SJCRH30 (cell line): ENCODE measurements at places on chromosomes 7 and 10. TPM values are rescaled to one million over a fixed set of nuclear protein-coding genes. Genes with fewer than 3 reads are reported as not detected.

- DNase-seq = peak; percentile 83
These were observed 52.6 kb upstream of the FAM180A start for GRCh38 chr7:135801045-135801693.

DNA sequence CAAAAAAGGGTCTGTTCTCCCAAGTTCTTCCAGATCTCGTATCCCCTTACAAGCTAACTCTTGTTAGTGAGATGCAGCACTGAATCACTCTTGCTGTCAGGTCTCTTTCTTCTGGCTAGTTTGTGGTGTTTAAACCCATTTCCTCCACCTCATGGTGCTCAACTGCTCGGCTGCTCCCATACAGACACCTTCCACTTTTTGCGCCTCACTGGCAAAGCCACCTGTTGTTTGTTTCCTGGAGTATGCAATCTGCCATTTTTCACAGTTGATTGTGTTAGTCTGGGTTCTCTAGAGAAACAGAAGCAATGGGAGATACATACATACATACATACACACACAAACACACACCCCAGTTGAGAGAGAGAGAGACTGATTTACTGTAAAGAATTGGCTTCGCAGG lies 124.4 kb upstream of the SP8 start:
- DNase-seq = no peak

DNA sequence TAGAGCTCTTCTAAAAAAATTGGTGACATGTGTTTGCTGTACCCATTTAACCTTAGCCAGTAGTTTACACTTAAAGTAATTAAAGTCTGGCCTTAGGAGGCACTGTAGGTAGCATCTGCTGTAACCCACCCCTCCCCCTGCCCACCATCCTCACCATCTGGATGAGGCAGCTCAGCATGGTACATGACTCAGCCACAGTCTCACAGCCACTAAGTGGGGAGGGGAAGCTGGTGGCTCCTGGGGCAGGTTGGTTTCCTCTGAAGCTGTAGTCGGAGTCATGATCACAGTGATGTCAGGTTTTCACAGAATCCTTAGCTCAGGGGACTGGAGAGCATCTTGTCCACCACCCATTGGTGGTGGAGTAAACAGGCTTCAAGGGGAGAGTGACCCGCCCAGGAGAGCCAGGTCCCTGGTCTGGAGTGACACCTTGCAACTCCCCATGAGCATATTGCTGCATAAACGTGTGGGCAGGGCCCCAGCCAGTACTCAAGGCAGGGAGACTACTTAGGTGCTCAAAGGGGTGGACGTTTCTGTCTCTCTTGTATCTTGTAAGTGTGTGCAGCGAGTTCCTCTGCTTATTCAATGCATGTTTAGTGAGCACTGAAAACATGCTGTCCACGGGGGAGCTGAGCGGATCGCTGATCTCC lies 125.9 kb downstream of the GRK5 start:
- no peak for DNase-seq

DNA sequence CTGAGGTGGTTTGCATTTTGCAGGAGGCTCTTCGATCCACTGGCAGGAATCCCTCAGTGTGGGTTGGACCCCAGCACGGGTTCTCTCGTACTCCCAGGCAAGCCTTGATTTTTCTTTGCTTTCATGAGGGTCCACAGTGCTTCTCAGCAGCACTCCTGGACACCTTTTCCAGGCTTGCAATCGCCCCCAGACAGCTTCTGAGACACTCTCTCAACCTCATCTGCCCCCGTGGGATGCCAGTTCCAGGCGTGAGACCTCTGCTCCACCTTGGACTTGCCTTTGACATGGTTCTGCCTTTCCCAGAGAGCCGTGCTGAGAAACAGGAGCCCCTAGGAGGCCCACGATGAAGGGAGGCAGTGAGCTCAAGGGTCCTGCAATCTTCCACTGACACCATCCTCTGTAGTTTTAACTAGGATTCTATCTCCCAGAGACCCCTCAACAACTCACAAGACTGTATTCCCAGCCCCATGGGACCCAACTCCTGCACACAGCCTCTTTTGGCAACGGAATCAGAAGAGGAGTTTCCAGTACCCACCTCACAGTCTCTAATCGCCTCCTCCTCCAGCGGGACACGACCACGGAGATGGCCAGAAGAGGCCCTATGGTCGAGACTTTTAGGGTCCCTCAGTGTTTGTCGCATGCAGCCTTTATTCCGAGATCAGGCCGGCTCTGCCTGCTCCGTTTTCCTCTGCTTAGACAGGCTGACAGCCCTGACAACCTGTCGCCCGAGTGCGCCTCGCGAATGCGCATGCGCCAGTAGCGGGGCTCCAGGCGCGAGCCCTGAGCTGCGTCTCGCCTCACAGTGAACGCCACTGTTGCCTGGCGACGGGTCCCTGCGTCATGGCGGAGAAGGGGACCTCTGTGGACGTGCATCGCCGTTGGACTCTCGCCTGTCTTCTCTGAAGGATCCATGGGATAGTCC lies 26.0 kb upstream of the ZNF273 start:
- DNase-seq = peak; percentile 0

GRCh38 chr10:73956476-73957359 lies 41.2 kb upstream of the VCL start:
- peak; percentile 72 for DNase-seq

PKD2L1 gene
- total RNA-seq = not detected in 2 replicates
